H7 (cell line): ENCODE measurements at places on chromosomes 7 and 10.
A peak's percentile ranks its signal among the peaks of the same experiment; 100 is the strongest.

GRCh38 chr7:20329389-20330238 lies 1.1 kb upstream of the ITGB8 start:
- DNase-seq = peak; percentile 69

- no peak for DNase-seq
Observed at GRCh38 chr10:1688531-1688930, 48.8 kb downstream of the ADARB2 start.

GRCh38 chr7:70812511-70812910 lies 319.4 kb upstream of the GALNT17 start:
- peak; percentile 46 for DNase-seq

GRCh38 chr10:3868271-3868664 lies 83.3 kb upstream of the KLF6 start:
- no peak for DNase-seq

- DNase-seq = no peak
Observed at GRCh38 chr7:77262316-77262715, 62.7 kb upstream of the FGL2 start.

DNA sequence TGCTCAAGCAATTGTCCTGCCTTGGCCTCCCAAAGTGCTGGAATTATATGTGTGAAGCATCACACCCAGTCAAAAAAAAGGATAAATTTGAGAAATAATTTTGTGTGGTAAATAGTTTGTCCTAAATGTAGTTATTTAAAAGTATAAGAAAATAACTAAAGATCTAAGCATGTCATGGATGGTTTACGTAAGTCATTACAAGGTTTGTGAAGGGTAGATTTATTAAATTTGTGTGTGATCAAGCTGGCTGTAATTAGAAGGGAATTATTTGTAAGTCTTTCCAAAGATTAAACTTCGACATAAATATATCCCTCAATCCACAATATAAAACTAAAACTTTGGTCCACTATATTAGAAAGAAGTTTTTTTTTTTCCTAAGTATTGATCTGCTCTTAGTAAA lies 28.6 kb downstream of the ORC5 start:
- DNase-seq = no peak

DNA sequence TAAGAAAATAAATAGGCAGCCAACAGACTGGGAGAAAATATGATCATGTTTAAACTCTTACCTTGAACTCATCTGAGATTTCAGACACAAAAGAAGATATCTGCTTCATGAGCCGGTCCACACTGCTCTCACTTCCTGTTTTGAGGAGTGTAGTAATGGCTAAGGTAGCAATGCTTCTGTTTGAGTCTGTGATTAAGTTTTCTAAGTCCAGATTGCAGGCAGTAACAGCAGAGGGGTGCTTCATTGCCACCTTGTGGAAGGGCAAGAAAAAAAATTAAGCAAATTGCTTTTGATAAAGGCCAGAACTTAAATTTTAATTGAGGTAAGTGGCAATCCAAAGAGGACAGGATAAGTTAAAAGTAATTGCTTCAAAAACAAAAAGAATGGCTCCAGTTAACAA lies 69.1 kb downstream of the MEST start:
- no peak for DNase-seq

DNA sequence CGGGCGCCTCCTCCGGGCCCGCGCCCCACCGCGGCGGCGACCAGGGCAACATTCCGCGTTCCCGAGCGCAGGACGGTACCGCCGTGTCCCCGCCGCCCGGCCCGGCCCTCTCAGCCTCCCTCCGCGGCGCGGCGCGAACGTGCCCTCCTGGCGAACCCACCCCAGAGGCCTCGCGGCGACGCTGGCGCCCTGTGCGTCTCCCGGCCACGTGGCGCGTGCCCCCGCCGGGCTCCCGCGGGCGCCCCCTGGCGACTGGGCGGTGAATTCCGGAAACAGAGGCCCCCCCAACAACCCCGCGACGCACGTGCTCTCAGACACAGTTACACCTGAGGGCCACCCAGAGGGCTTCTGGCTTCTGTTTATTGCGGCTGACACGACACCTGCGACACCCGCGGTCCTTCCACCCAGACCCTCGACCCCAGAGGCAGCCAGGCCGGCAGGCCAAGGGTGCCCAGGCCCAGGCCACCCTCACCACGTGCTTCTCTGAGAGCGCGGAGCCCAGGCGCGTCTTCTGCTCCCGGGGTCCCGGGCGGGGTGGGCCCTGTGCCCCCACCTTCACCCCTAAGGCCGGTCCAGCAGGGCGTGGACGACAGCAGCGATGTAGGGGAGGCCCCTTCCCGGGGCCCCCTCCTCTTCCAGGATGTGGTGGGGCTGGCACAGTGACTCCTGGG lies at the start of gene SAP25:
SAP25 (minus strand) TSS at position 210 of the 671 bp plus-strand sequence; CDS start at position 52, 158 bp downstream.
- peak; percentile 92 for DNase-seq

DNA sequence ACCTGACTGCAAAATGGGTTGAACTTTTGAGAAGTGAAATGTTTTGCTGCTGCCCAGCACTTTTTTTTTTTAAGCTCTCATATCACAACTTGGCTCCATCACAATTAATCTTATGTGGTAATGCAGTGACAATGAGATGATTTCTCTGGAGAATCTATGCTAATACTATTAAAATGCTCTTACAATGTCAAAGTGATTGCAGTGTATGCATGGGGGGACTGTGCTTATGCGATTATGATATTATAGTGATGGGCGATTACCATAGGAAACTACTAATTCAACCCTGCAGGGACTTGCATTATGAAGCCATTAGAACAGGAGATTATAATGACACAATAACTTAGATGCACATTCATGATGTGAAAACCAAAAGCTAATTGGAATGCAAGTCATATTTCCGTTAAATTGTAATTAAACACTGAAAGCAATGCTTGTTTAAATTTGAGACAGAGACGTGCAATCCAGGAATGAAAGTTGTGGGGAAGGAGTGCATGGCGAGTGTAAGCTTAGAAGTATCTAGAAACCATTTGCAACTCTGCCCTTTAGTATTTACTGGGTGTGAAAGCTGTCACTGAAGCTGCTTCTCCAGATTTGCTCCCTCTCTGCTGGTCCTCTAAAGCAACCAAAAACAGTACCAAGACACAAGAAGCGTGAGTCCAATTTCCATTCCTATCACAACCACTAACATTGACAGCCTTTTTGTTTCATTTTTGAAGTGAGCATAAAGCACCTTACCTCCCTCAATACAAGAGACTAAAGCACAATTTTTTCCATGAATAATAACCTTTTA lies 21.6 kb downstream of the PTER start:
- no peak for DNase-seq

DNA sequence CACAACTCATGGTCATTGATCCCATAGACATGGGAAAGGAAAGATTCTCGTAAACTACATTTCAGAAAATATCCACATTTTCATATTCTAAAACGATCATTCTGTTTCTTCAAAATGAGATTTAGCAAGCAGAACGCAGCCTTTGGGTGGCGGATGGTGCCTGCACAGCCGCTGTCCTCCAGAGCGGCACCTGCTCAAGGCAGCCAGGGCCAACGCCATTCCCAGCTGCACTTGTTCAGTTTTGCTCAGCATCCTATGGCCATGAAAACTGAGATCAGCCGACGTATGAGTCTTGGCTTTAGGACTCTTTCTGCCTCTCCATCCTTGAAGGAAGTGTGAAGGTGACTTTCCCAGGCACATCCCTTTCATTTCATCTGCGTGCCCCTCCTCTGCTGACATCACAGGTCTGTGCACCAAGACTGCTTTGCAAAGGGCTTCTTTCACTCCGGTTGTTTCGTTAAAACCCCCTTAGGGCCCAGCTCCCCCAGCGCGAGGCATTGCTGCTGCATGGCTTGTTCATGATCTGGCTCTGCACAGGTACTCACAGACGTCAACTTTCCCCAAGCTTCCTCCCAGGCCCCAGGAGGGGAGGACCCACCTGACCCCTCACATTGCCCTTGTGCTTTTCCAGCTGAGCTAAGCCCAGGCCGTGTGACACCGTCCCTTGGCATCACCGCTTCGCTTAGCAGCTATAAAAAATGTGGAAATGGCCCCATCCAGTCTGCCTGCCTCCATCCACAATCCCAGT lies 37.2 kb downstream of the TCERG1L start:
- peak; percentile 21 for DNase-seq

DNA sequence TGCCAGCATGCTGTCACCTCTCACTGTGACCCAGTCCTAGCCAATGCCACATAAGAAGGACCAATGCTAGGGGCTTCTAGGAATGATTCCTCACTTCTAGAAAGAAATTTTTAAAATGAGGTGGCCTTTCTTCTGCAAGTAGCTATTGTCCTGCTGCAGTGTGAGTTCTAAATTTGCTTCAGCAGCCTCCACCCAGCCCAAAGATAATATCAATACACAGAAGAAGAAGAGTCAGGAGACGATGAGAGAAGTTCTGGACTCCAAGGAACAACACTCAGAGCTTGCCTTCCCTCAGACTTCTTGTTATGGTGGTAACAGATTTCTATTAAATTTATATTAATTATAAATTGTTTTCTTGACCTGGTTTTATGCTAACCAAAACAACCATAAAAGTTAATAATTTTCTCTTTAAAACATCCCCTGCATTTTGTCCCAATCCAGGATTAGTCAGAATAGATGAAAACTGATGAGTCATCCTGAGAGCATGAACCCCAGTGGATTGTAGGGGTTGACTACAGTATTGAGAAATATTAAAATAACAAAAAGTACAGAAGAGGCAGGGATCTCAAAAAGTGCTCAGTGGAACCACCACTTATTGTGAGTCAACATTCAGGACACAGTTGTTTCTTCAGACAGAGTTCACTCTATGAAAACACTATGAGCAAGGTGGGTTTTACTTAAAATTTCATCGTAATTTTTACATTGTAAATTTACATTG lies 29.6 kb upstream of the AKR1C2 start:
- no peak for DNase-seq

- no peak for DNase-seq
Observed at GRCh38 chr7:31647511-31647910, 39.5 kb upstream of the PPP1R17 start.

- peak; percentile 32 for DNase-seq
Observed at GRCh38 chr10:44309939-44310761, 74.7 kb downstream of the CXCL12 start.

- DNase-seq = no peak
Observed at GRCh38 chr7:131235489-131236317, 92.0 kb upstream of the MKLN1 start.

- DNase-seq = no peak
Observed at GRCh38 chr7:113199841-113200240, 81.5 kb upstream of the SMIM30 start.

- peak; percentile 68 for DNase-seq
Observed at GRCh38 chr7:1704811-1705738, 35.0 kb downstream of the ELFN1 start.

DNA sequence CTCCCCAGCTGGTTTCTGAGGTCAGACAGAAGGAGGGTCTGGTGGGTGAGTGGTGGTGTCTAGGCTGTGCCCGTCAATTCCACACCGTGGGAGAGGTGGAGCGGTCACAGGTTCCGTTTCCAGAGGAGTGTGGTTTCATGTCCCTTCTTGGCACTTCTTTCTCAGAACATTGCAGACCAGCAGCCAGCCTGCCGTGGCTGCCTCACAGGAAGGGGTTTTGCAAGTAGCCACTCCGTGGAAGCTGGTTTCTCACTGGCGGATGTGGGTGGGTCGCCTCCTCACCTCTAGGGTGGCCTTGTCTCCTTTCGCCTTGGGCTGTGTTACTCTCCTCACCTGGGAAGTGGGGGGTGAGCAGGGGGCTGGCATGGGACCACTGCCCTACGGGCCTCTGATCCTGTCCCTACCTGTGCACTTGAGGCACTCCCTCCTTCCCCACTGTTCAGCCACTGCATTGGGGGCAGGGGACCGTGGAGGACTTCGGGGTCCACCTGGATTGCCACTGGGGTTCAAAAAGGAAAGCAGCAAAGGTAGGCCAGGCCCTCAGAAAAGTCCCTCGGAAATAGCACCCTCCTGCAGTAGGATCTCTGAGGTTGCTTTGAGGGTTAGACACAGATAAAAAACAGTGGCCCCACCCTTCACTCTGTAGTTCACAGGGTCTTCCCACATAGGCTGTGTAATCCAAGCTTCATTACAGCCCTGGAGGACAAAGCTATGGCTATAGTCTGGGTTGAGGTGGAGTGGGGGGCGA lies 33.9 kb downstream of the TSPAN14 start:
- no peak for DNase-seq

- DNase-seq = no peak
Observed at GRCh38 chr7:48337781-48338180, 166.5 kb downstream of the ABCA13 start.

GRCh38 chr10:3136763-3137611 lies 35.6 kb downstream of the PITRM1 start:
- no peak for DNase-seq

DNA sequence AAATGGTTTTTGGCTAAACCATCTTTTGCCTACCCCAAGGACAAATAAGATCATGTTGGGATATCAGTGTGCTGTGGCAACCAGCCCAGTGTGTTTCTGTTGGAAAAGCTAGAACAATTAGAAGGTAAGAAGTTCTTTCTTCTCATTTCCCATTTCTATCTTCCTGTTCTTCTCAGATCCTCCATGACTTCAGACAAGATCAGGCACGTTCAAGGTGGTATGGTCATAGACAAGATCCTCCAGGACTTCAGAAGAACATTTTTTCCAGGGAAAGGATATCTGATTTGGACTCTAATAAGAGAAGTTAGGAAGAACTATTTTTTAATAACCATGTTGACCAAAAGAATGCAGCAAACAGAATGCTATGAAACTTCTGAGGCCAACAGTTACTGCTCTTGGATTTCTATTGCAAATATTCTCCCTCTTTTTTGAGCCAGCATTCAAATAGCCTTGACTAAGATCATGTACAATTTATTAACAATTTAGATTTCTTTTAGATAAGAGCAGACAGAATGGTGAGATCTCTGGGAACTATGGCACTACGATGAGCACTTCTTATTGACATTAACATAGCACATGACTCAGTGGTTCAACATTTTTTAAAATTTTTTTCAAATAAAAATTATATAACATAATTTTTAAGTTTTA lies 15.9 kb downstream of the HYCC1 start:
- no peak for DNase-seq

- DNase-seq = no peak
Observed at GRCh38 chr7:99733003-99733402, 2.0 kb downstream of the CYP3A7 start.

DNA sequence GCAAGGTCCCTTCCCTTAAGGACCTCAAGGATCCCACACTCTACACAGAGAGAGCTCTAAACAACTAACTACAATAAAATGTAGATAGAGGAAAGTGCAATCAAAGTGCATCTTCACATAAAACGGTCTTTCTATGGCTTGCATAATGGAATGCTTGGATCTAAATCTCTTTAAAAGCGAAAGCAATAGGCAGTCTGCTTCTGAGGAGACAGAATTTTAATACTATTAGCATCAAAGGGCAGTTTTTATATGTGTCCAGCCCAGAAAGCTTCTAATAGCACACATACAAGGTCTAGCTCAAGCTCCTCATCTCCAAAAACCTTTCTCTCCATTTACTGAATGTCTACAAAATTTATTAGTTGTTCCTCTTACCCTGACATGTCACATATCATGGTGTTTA lies 101.5 kb upstream of the C1GALT1 start:
- no peak for DNase-seq

DNA sequence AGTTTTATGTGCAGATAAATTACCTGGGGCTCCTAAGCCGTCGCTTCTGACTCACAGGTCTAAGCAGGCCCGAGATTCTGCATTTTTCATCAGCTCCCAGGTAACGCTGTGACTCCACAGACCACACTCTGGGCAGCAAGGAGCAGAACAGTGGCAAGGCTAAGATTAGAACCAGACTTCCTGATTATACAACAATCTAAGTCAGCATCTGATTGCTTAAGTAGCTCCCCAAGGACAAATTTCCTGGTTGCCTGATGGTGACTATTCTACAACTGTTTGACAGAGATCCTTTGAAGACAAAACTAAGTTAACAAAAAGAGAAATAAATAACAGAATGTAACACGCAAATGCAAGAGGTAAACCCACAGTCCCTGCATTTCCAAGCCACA lies 69.0 kb downstream of the CREB3L2 start:
- no peak for DNase-seq
